ENCODE measurements at places on chromosomes 6 and 20.

DNA sequence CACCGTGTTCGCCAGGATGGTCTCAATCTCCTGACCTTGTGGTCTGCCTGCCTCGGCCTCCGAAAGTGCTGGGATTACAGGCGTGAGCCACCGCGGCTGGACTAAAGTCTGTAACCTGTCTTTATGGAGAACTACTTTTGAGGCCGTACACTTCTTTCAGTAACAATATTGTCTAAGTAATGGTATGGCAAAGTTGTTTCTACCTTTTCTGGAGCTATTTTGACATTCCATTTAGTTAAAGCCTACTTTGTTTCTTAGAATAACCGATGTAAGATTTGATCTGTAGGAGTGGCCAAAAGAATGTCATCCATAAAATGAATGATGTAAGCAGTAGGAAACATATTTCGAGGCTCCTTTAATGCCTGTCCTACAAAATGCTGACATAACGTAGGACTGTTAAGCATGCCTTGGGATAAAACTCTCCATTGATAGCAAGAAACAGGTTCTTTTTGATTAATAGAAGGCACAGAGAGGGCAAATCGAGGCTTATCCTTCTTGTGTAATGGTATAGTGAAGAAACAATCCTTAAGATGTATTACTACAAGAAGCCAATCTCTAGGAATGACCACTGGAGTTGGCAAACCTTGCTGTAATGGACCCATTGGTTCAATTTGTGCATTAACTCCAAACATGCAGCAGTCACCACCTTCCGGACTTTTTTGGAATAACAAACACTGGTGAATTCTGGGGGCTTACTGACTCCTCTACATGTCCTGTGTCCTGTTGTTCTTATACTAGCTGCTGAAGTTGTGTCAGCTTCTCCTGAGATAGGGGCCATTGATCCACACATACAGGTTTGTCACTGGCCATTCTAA lies 35.9 kb downstream of the HLA-DRA start:
- DNase-seq, result no peak

- DNase-seq, result no peak
Measured at GRCh38 chr6:166627875-166628801, 1.1 kb upstream of the RPS6KA2 start.

GRCh38 chr20:51924509-51924908 lies 122.2 kb upstream of the SALL4 start:
- DNase-seq, result no peak

GRCh38 chr20:54174457-54175175 lies 830 bp upstream of the CYP24A1 start:
- DNase-seq, result no peak

GRCh38 chr20:60263725-60264709 lies 305.8 kb downstream of the CDH26 start:
- no peak for DNase-seq

DNA sequence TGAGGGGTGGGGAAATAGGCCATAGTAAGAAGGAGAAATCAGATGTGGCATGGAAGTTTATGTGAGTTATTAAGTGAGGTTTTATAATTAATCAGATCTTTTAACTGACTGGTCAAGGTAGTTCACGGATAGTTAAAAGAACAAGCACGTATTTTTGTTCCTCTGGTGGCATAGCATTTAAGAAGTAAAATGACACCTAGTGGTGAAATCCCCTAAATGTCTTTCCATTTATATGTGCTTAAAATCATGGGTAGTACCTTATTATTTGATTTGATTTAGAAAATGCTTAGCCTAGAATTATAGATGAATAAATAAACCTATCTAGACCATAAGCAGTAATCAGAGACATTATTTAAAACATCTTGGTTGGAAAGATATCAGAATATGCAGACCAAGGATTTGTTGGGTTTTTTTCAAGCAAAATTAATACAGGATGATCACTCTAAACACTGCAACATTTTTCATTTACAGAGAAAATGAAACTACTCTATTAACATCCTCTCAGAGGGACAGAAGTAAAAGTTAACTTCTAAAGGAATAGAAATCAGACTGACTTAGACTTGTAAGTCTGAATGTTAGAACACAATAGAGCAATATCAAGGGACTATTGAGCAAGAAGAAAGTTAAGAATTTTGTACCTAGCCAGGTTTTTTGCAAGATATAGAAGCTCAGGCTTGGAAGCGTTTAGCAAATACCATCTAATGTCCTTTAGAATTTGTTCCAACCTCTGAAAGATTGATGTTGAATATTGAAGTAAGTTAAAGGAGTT lies 81.1 kb downstream of the STXBP5 start:
- DNase-seq, result no peak

DNA sequence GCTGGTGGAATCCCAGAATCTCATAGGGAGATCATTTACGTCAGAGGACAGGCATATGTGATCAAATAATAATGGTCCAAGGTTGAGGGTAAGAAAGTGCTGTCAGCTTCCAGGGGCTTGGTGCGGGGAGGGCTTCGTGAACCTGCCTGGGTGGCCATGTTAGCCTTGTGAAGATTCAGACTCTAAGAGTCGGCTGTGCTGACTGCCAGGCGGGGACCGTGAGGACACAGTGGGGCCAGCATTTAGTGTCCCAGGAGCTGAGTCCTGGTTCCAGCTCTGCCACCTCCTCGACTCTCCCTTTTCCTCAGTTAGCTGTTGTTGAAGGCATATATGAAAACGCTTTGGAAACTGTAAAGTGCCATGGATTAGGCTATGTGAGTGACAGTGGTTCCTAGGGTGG lies 33.5 kb downstream of the VSTM2L start:
- DNase-seq, result no peak

DNA sequence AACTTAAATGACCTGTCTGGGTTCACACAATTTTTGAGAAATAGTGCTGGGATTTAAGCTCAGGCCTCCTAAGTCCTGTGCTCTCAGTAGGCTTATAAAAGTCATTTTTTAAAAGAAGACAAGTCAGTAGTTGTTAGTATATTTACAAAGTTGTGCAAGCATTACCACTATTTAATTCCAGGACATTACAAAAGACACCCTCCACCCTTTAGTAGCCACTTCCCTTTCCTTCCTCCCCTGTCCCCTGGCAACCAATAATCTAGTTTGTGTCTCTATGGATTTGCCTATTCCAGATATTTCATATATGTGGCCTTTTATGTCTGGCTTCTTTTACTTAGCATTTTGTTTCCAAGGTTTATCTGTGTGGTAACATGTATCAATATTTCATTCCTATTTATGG lies 37.6 kb downstream of the HMGN3 start:
- DNase-seq, result no peak

- no peak for DNase-seq
Measured at GRCh38 chr6:143293523-143293922, 157.0 kb downstream of the ADAT2 start.

DNA sequence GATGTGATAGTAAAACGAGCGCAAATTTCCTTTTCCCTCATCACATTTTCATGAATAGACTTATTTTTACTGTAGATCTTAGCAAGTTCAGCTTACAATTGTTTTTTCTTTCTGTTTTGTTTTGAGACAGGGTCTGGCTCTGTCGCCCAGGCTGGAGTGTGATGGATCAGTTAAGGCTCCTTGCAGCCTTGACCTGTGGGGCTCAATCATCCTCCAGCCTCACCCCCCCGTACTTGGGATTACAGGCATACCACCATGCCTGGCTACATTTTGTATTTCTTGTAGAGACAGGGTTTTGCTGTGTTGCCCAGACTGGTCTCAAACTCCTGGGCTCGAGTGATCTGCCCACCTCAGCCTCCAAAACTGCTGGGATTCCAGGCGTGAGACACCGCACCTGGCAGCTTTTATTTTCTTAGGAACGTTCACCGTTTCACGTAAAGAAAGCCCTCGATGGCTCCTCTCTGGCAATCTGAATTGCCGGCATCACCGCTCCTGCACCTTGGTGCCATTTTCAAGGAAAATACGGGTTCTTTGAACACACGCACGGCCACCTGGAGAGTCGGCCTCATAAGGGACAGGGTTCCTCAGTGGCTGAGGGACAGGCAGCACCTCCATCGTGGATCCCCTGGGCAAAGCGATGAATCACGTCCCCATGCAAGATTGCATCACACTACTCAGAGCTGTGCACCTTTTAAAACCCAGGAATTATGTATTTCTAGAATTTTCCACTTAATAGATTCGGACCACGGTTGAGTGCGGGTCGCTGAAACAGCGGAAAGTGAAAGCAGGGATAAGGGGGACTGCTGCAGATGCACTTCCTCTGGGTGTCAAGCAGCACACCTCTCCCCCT lies 78.7 kb downstream of the IRF4 start:
- DNase-seq, result no peak

DNA sequence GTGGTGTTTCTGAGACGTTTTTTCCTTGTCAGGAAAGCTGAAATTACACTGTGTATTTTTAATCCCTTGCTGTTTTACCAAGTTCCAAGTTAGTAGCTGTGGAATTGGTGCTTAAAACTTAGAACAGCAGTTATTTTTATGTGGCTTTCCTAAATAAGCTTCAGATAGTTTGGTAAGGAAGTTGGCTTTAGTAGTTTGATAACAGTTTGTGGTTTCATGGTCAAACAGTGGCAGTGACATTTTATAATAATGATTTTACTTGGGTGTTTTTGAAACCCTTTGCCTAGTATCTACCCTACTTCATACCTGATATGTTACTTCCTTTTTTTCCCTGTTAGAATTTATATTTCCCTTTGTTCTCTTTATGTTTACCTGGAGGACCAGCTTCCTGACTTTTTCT lies 164.9 kb downstream of the JARID2 start:
- DNase-seq, result no peak

DNA sequence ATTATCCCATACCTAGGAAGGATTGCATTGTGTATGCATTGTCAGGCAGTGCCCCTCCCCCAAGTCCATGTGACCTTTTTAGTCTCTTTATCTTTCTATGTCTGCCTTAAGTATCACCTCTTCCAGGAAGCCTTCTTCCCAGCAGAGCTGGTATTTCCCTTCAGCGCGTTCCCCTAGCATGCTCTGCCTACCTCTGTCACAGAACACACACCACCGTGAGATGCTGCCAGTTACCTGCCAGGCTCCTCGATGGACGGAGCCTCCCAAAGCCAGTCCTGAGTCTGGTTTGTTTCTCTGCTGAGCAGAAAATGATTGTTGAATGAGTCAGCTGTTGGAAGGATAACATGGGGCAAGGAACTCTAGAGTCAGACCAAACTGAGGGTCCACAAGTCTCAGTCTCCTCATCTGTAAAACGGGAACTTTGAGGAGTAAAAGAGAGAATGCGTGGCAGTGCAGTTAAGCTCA lies 11.3 kb upstream of the ZNF335 start:
- DNase-seq, result no peak

DNA sequence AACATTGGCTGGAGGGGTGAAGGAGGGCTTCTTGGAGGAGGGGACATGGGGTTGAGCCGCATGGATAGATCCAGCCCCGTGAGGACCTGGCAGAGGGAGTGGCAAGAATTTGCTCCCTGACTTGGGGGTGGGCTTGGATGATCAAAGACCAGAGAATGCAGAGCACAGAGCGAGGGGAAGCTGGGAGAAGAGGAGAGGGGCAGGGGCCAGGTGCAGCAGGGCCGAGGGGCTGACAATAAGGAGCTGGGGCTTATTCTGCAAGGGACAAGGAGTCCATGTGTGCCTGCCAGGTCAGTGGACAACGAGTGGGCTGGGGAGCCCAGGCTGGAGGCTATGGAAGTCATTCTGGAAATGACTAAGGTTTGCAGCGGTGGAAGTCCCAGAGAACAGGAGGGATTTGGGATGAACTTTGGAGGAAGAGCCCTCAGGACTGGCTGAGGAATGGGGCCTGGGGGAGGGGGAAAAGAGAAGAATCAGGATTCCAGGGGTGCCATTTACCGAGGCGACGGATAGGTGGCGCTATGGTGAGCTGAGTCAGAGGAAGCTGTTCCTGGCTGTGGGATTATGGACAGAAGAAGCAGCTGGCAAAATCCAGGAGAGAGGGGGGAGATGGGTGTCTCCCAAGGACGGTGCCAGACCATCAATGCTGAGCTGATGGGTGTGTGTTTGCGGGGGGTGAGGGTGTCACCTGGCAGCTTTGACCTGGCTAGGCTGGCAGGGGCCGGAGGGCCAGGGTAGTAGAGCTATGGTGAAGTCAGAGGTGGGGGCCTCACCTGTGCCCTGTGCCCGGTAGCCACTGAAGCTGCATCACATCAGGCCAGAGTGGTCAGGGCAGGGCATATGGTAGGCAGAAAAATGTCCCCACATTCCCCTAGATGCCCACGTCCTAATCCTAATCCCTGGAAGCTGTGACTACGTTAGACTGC lies 7.8 kb downstream of the KCNG1 start:
- DNase-seq, result no peak

DNA sequence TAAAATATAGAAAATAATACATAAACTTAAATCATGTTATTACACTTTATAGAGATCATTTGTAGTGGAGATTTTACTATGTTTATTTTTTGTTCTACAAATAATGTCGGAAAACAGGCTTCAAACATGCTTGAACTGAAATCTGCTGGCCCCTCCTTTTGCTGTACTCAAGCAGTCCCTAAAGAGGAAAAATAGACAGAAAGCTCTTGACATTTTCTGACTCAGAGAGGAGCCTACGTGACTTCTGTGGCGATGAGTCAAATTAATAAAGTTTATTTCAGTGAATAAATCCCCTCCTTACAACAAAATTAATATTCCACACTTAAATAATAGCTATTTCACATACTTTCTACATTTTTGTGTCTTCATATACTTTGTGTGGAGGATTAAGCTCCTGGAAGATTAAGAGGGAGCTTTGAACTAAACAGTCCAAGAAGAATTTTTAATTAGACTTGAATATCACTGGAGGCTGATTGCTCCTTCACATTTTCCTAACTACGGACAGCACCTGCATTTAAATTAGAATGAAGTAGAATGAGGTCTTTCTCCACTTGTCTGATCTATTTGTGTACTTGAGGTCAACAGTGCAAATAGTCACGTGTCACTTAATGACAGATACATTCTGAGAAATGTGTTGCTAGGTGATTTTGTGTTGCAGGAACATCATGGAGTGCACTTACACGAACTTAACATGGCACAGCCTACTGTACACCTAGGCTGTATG lies 1.7 kb upstream of the TREM1 start:
- DNase-seq, result no peak

- DNase-seq, result no peak
Measured at GRCh38 chr6:96631248-96631647, 68.3 kb downstream of the FHL5 start.

- no peak for DNase-seq
Measured at GRCh38 chr20:49281059-49281912, 3.4 kb upstream of the ZNFX1 start.

DNA sequence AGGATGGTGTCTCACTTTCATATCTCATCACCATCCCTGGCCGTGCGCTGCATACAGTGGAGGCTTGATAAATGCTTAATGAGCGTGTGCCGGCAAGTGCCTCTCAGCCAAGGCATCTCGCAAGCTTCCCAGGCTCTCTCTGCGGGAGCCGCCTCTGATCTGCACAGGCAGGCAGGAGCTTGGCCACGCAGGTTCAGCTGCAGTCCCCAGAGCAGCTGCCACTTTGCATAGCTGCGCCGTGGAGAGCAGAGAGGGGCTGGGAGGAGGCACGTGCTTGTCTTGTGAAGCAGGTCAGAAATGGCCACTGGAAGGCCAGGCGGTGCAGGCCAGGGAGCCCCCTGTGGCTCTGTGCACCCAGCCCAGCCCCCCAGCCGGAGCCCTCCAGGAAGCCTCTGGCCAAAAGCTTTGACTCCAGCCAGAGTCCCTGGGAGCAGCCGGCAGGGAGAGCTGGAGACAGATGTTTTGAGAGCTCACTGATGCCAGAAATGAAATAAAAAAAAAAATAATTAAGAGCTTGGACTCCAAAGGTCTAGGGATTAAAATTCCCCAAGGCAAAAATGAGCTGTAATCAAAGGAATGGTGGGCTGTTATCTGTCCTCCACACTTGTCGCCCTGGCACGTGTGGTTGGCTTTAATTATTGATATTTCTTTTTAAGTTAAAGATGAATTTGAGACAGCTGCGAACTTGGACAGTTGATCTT lies 377.0 kb downstream of the CDH4 start:
- DNase-seq, result no peak

GRCh38 chr20:48163505-48163904 lies 378.2 kb upstream of the SULF2 start:
- DNase-seq, result no peak
